Spinal cord (tissue), 10 donors: ENCODE measurements at places on chromosomes 11 and 22. TPM values are rescaled to one million over a fixed set of nuclear protein-coding genes. Genes with fewer than 3 reads are reported as not detected.

- H3K27me3 ChIP-seq = no peaks in the 10 kb centered on the region
- peaks cover 49% of the 10 kb centered on the region for H3K36me3 ChIP-seq
- no peak overlapping the region for H3K4me3 ChIP-seq
- no peak overlapping the region for H3K27ac ChIP-seq
These were observed 13.8 kb downstream of the LTO1 start for GRCh38 chr11:69661413-69661715.

DNA sequence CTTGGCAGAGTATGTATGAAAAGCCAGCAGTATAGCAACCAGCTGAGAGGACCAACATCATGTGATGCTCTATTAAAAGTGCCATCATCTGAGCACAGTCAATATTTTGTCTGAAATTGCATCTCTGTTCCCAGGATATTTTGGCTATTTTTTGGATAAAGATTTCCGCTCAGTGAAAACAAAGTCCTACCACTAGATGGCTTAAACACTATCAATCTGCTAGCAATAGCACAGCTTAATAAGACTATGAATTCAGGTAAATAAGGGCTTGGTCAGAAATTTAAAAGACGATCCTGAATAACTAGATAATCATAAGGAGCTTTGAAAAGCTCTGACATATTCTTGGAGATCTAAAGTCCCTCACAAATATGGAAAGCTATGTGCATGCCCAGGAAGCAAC is 74.4 kb downstream of the MS4A13 start:
- H3K4me3 ChIP-seq = no peak overlapping the region
- no peak overlapping the region for H3K27ac ChIP-seq
- H3K27me3 ChIP-seq = no peaks in the 10 kb centered on the region
- no peaks in the 10 kb centered on the region for H3K4me1 ChIP-seq

Gene DENND6B
- 9.1 TPM for total RNA-seq

Gene MMP7
- total RNA-seq = not detected

Gene GUCY1A2
- 25.2 TPM for total RNA-seq

Gene PANX3
- total RNA-seq = not detected

Gene B3GAT3
- 26.6 TPM for total RNA-seq

Gene GAB4
- total RNA-seq = 0.10 TPM
